Fibroblast of skin of back (primary cell): ENCODE measurements at places on chromosomes 4 and X.

GRCh38 chr4:101885574-101885973, 95.0 kb downstream of the BANK1 start:
- DNase-seq: no peak

- DNase-seq: no peak
These were observed 45.1 kb upstream of the MAD2L1 start for GRCh38 chr4:120111745-120112144.

GRCh38 chr4:17794730-17795129, 13.3 kb upstream of the FAM184B start:
- DNase-seq: no peak

DNA sequence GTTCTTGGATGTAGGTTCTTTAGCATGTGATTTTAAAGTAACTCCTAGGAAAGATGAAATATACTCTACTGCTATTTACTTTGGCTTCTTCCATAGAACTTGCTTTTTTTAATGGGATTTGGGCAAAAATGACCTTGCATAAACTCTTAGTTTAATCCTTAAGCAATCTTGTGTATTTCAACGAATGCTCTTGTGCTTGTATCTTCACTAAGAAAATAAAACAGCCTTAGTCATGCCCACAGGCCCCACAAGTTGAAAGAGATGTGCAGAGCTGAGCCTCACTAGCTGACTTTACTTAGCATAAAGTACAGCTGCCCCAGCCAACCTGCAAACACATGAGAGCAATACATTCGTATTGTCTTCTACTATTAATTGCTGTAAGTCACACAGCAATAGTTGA, 1609.2 kb downstream of the STIM2 start:
- peak; percentile 35 for DNase-seq

DNA sequence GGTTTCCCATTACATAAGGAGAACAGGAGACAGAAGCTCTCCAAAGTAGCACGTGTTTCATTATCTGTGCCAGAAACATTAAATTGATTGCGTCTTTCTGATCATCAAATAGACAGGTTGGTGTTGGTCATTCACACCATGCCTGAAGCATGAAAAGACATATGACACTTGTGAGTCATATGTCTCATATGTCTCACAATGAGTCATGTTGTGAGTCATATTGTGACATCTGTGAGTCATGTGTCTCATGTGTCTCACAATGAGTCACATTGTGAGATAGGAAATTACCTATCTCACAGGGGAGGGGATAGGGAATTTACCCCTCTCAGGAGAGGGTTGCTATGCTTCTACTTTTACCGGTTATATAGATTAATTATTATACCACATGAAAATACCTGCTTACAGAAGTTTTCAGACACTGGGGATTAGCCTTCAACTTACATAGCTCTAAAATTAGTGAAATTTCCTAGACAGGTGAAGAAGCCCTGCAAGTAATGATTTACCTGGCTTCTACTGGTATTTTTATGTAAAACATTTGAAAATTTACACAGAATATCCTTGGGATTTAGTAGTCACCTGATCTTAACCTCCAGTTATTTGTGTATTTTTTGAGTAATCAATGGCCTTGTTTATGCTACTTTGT, 80.8 kb downstream of the NPFFR2 start:
- peak; percentile 66 for DNase-seq

- no peak for DNase-seq
These were observed 22.4 kb downstream of the RBM47 start for GRCh38 chr4:40607221-40607620.

GRCh38 chr4:21013501-21013900, 313.2 kb downstream of the PACRGL start:
- no peak for DNase-seq

DNA sequence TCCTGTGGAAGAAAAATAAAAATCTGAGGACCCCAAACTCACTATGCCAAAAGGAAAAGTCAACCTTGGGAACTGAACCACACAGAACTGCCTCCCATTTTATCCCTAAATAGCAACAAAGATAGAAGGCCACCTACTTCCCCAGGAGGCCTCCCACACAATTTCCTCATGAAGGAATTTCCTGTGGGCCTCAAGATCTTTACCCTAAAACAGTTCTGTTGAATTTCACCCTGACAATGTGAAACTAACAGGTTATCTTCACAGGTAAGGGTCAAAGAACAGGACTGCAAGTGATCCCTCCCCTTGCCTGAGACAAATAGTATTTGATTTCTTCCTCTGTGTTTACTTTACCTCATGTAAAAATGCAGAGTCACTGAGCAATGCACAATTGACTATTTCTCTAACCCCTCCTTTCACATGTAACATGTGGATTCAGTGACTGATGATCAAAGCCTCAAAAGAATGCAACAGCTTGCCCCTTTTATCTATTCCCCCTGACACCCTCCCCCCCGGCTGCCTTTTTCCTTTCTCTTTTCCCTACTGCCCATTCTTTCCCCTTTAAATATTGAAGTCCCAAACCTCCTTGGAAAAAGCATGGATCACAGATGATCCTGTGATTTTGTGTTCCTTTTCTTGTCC, 33.3 kb downstream of the MEPE start:
- DNase-seq: peak; percentile 86

DNA sequence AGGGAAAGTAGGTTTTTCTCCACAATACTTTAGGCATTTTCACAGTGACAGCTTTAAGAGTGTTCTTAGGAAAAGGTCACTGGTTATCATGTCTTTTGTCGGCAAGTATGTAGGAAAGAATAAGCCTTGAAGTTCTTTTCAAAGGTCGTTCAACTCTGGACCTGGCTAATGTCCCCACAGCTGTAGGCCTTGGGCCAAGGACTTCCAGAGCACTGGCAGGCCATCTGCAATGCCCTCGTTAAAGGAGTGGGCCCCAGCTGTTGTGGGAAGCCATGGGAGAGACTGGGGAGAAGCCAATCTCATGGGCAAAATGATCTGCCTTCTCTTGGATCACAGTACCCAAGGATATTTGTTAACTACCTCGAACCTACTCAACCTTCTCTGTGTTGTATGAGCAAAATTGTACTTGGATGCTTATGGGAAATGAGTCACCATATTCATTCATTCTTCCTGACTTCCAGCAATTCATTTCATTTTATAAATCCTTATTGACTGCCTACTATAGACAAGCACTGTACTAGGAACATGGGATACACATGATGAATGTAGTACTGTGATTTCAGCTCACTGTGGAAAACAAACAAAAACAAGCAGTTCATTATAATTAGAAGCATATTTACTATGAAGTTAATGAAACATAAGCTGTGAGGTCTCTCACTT, 141.1 kb upstream of the KIT start:
- DNase-seq: no peak

- DNase-seq: peak; percentile 95
These were observed 168.5 kb upstream of the LDB2 start for GRCh38 chr4:17066972-17067371.

GRCh38 chr4:152063621-152064240, 302.9 kb upstream of the GATB start:
- no peak for DNase-seq

- DNase-seq: no peak
These were observed 120.2 kb downstream of the AFAP1 start for GRCh38 chr4:7819446-7819845.

DNA sequence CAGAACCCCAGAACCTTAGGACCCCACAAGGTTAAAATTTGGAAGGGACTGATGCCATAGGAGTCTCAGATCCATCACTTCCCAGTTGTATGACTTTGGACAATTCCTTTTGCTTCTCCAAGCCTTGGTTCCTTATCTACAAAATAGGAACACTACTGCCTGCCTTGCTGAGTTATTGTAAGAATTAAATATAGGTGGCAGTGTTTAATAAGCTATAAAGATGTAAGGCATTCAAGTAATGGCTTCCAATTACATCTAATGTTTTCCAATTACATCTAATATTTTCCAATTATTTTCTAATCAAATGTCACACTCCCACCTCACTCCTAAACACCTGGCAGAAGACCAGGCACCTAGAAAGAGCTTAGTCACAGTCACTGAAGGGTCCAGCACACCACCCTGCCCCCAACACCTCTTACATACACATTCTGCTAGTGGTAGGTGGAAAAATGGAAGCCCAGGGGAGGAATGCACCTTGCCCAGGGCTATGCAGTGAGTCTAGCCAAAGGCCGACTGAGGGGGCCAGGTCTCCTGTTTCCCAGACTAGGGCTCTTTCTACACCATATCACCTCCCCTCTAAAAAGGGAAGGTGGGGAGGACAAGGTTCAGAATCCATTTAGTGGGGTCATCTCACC, 24.5 kb upstream of the KDM5C start:
- no peak for DNase-seq

DNA sequence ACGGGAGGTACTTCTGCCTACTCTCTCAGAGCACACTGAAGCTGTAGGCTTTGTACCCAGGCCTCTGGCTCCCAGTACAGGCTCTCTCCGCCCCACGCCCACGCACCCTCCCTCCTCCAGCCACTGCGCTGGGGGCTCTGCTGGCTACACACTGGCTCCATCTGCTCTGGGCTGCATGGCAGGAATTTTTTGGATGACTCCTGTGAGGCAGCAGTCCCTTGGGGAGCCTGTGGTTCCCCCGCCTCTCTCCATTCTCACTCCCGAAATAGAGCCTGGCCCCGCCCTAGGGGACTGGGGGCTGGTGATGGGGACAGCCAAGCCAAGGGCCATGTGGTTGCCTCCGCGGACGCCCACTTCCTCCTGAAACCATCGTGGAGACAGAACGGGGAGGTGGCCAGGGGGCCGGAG, 58.1 kb upstream of the ADRA2C start:
- peak; percentile 89 for DNase-seq

GRCh38 chr4:150462743-150463142, 119.2 kb upstream of the MAB21L2 start:
- DNase-seq: peak; percentile 32

GRCh38 chr4:72286185-72286584, 254.4 kb downstream of the NPFFR2 start:
- DNase-seq: peak; percentile 15

GRCh38 chr4:174215057-174215456, 68.4 kb downstream of the FBXO8 start:
- DNase-seq: no peak

DNA sequence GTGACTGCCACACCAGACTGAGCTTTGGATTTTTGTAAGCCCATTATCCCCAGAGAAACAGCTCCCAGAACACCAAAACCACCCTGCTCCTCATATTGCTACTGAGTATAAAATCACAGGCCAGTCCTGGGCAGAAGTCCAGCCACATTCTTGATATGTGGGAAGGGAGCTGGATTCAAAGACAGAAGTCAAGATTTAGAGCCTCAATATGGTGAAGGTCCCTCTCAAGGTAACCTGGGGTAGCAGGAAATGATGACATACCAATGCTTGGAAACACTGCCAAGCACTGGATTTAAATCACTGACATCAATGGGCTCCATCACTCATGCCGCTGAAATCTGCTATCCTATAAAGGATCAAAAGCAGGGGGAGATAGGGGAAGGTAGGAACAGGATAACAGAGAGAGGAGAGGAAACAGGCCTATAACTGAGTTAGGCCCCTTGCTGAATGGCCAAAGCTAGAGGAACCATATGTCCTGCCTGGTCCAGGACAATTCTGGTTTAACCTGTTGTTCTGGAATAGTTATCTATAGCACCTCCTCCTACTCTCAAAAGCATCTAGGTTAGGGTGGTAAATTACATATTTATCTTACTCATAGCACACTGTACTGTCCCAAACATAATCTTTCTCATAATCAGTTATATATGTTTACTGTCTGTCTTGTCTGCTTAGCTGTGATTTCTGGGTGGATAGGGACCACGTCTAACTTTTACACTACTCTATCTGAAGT, 83.7 kb upstream of the NHS start:
- DNase-seq: peak; percentile 2

DNA sequence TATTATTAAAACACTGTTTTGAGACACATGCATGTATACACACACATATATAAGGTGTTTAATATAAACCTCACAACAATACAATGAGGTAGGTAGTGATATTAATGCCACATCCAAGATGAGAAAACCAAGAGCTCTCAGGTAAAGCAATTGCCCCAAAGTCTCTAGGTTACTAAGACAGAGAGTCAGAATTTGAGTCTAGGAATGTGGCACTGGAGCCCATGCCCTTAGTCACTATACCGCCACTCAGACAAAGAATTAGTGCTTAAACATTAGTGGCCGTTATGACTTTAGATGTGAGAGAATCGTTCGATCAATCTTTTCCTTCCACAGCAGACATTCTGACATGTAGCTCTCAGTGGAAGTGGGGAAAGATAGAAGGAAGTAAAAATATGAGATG, 108.2 kb upstream of the ACSL4 start:
- no peak for DNase-seq
